ENCODE measurements at places on chromosomes 13 and 19.

- no peak for DNase-seq
Observed at GRCh38 chr13:40386586-40386985, 279.9 kb downstream of the FOXO1 start.

- no peak for DNase-seq
Observed at GRCh38 chr13:91174886-91175501, 172.5 kb upstream of the MIR17HG start.

DNA sequence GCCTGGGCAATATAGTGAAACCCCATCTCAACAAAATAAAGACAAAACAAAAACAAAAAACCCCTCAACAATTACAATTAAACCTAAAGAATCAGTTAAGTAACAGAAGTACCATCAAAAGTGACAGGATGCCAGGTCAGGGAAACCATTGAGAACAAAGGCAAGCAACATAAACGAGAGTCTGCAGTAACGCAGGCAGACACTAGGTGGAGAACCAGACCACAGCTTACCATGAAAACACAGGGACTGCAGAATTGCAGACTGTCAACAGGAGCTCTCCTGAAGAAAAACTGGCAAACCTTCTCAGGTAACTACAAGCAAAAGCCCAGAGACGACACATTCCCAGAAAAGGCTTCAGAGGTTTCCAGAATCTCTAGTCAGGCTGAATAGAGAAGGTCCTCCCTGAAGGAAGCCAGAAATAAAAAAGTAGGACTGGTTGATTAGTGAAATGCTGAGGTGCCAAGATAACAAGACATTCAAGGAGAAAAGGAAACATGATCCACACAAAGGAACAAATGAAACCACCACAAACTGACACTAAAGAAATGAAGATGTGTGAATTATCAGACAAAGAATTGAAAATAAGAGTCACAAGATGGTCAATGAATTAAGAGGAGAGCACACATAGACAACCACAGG is 2.2 kb upstream of the ZNF665 start:
- peak; percentile 66 for DNase-seq

- DNase-seq: no peak
Observed at GRCh38 chr13:76646946-76647345, 239.3 kb downstream of the KCTD12 start.

GRCh38 chr13:99442273-99442895 is 58.9 kb upstream of the TM9SF2 start:
- DNase-seq: no peak

- DNase-seq: no peak
Observed at GRCh38 chr13:37094099-37094498, 11.4 kb downstream of the CSNK1A1L start.

DNA sequence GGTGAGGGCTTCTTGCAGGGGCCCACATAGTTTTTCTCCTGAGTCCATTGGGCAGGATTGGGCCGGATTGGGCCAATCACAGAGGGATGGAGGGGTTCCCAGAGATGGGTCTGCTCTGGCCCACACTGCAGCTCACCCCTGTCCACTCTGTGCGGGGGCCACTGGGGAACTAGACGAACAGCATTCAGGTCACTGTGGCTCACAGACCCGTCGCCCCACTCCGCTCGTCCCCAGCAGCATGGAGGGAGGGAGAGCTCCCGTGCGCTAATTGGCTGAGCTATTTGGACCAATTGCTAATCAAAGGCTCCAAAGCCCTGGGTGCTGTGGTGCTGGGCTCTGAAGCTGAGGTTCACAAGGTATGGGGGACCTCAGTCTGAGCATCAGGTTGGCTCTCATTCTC is 11.3 kb downstream of the NACC1 start:
- no peak for DNase-seq

GRCh38 chr19:49599378-49600295 is 8.7 kb downstream of the PRR12 start:
- DNase-seq: no peak

- DNase-seq: no peak
Observed at GRCh38 chr13:74077375-74077774, 56.8 kb downstream of the KLF12 start.

DNA sequence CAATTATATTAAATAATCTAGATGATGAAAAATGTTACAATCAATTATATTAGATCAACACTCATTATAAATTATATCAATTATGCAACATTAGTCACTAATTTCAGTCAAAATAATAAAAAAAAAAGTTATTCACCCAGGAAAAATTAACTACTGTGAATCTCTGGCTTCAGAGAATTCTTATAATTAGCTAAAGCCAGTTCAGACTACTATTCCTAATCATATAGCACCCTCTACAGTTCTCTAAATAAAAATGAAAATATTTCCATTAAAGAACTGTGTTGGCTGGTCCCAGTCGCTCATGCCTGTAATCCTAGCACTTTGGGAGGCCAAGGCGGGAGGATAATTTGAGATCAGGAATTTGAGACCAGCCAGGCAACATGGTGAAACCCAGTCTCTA is 33.0 kb downstream of the XPO4 start:
- DNase-seq: no peak

- DNase-seq: no peak
Observed at GRCh38 chr19:3328743-3329142, 37.6 kb upstream of the NFIC start.

DNA sequence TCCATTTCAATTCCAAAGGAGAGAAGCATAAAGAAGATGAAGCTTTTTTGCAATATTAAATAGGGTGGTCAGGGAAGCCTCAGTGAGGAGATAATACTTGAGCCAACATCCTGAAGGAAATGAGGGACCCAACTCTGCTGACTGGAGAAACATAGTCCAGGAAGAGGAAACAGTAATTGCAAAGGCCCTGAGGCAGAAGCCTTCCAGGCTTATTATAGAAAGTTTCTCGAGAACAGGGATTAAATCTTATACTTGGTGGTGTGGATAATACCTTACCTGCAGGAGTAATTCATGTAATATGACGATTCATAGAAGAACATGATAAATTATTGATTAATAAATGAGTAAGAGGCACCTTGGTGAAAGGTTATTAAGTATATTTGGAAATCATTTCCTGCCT is 1.0 kb upstream of the RFC3 start:
- no peak for DNase-seq

DNA sequence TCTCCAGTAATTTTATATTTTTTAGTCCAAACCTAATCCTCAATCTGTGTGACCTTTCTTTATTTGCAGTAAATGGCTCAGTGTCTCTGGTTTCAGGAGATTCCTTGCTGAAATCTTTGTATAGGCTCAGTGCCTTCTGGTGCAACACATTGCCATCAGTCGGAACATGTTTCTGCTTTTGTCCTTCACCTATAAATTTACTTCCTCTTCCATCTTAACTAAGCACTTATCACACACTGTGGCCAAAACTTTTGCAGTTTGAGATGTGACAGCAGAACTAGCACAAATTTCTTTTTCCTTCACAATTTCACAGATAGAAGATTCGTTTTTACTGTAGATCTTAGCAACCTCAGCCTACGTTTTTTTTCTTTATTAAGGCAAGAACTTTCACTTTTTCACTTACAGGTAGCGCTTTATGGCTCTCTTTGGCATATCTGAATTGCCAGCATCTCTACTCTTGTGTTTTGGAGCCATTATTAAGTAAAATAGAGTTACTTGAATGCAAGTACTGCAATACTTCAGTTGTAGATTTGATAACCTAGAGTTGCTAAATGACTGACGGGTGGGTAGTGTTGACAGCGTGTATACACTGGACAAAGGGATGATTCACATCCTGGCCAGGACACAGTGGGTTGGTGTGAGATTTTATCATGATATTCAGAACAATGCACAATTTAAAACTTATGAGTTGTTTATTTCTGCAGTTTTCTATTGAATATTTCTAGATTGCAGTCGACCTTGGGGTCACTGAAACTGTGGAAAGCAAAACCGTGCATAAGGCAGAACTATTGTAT is 44.3 kb downstream of the NDFIP2 start:
- no peak for DNase-seq

DNA sequence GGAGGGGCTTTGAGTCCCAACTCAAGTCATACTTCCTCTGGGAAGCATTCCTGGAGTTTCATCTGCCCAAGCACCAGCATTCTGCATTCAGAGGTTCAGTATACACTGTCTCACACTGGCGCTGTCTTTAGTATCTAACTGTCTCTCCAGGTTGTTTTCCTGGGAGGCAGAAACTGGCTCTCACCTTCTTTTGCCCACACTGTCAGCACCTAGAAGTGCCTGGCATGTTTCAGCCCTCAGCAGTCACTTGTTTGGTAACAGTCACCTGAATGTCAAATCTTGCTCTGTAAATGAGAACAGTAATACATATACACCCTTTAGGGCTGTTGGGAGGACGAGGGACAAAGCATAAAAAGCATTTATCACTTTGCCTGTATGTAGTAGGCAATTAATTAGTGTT is 339.6 kb downstream of the UQCRFS1 start:
- DNase-seq: no peak

- no peak for DNase-seq
Observed at GRCh38 chr13:52173373-52173772, 14.0 kb upstream of the NEK3 start.

- peak; percentile 24 for DNase-seq
Observed at GRCh38 chr19:40716031-40716481, 630 bp downstream of the COQ8B start.

DNA sequence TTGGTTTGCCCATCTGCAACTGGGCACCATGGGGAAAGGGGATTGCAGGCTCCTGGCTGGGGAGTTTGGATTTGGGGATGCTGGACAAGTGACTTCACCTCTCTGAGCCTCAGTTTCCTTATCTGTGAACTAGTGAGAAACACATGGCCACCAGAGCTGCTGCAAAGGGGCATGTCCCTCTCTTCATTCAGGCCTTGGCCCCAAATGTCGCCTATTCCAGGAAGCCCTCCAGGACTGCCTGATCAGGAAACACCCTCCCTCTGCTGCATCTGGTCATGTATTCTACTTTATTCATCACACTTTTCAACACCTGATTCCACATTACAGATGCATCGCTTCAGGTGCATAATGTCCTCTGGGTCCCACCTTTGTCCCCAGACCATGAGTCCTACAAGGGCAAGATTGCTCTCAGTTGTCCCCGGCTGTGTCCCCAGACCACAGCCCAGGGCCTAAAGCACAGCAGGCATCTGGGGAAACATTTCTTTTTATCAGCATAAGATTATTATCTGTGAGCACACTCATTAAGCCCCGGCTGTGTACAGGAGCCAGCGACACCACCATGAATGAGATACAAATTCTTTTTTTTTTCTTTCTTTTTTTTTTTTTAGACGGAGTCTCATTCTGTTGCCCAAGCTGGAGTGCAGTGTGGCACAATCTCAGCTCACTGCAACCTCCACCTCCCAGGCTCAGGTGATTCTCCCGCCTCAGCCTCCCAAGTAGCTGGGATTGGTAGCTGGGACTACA is 37.5 kb downstream of the ARRDC2 start:
- no peak for DNase-seq

GRCh38 chr19:2529473-2529918 is 53.6 kb downstream of the GADD45B start:
- no peak for DNase-seq

- DNase-seq: peak; percentile 56
Observed at GRCh38 chr19:46678110-46678732, 17.2 kb upstream of the DACT3 start.

DNA sequence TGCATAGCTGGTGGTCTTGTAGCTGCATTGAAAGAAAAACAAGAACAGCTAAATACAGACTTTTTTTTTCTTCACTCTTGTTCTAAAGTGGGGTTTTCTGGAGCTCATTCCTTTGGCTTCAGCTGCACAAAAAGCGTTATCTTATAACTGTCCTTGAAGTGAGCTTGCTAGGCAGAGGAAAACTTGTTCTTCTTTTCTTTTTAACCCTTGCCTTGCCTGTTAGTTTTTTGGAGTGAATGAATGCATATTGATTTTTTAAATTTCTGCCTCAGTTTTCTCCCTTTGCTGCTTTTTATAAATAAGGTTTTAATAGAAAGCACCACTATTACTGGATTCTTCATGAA is 1.5 kb downstream of the ZNF765 start:
- DNase-seq: no peak

DNA sequence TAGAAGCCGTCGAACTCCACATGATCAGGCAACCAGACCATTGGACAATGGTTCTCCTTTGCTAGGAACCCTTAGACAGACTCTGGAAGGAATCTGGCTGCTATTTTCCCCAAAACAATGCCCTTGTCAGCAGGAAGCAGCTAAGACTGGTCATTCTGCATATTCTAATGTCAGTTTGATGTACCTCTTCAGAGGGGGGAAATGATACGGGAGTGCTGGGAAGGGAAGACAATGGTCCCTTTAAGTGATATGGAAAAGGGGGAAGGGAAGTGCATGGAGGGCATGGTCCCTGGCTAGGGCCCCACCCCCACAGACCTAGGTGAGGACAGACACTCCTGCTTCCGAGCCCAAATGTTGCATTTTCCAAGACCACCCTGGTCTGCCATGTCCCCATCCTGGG is 389.0 kb upstream of the SLITRK6 start:
- DNase-seq: no peak

DNA sequence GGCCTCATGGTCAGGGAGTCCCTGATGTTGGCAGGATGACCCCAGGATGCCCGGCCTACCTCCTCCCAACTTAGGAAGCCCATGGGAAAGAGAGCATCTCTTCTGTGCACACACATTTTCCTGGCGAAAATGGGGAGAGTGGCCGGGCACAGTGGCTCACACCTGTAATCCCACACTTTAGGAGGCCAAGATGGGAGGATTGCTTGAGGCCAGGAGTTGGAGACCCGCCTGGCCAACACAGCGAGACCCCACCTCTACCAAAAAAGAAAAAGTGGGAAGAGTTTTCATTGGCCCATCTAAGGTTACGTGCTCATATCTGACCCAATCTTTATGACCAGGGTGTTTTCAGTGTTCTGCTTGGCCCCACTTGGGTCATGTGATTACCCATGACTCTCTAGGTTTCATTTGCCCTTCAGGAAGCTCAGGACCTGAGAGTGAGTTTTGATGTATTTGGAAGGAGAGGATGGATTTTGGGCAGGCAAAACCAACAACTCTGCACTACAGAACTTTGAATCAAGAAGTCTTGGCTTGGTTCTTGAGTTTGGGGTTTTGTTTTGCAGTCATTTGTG is 33.6 kb upstream of the SHKBP1 start:
- DNase-seq: no peak

DNA sequence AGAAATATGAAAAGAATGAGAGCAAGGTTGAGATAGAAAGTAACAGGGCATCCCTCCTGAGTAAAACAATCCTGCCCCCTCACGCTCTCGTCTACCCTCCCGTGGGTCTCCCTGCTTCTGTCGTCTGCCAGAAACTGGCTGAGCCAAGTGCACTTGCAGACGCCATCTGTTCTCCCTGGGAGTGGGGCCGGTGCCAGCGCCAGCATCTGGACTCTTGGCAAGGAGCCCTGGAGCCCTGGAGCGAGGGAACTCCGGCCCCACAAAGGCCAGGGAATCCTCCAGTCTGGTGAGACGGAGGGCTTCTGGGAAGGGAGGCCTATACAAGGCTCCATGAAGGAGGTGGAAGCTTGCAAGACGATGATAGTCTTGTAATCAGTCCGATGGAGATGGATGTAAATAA is 2.3 kb upstream of the TMEM91 start:
- no peak for DNase-seq

- no peak for DNase-seq
Observed at GRCh38 chr13:38687246-38688229, 661 bp downstream of the FREM2 start.

GRCh38 chr13:80036845-80037504 is 304.0 kb downstream of the SPRY2 start:
- DNase-seq: no peak

- no peak for DNase-seq
Observed at GRCh38 chr13:20825477-20825875, 51.7 kb upstream of the EEF1AKMT1 start.

Measured in activated T-helper 2 cell treated with anti-CD3 and anti-CD28 coated beads, Interferon-gamma antibody, Interleukin-2, Interleukin-4, amounts not matched to agents 10 μg/mL and 5 μg/mL and 100 μg/mL, durations not matched to agents 14 hours and 24 hours and 36 hours (primary cell).